Fibroblast of skin of right biceps (primary cell): ENCODE measurements at places on chromosomes 1 and 21.

DNA sequence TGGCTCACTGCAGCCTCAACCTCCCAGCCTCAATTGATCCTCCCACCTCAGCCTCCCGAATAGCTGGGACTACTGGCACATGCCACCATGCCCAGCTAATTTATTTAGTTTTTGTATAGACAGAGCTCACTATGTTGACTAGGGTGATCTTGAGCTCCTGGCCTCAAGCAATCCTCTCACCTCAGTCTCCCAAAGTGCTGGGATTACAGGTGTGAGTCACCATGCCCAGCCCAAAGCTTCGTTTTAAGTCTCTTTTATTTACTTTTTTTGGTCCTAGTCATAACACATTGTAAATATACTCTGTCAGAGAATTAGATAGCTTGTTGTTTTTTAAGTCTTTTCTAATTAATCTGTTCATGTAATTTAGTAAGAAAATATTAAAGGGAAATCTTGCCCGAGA is 42.8 kb downstream of the KCNK1 start:
- no peak for DNase-seq

DNA sequence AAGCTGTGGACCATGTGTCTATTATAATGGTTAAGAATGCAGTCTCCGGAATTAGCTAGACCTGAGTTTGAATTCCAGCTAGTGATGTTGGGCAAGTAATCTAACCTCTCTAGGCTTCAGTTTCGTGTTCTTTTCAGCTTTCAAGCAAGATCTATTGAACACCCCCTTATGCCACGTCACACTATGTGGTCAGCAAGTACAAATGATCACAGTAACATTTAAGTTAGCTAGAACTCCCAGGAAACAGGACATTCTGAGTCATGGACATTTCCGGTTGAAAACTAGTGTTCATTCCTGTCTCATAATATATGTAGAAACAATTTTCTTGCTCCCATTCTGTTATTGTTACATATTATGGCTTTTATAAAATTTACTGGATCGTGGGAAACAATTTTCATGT is 34.0 kb upstream of the NHLH2 start:
- peak; percentile 57 for DNase-seq

DNA sequence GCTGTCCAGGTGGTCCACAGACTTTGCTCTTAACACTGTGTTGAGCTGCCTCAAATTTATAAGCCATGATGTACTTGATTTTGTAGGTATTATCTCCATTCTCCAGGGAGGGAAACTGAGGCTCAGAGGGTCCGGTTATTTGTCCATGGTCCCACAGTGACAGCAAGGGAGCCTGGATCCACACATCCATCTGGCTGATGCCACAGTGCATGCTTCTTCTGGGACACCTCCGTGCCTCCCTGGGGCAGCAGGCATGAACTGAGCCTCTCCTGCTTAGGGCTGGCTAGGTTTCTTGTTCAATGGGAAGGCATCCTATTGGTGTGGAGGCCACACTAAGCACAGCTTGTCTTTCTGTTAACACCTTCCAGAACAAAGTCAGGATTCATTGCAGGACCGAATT is 317.3 kb downstream of the AJAP1 start:
- no peak for DNase-seq

GRCh38 chr1:183881387-183882131 is 76.6 kb downstream of the RGL1 start:
- peak; percentile 93 for DNase-seq

DNA sequence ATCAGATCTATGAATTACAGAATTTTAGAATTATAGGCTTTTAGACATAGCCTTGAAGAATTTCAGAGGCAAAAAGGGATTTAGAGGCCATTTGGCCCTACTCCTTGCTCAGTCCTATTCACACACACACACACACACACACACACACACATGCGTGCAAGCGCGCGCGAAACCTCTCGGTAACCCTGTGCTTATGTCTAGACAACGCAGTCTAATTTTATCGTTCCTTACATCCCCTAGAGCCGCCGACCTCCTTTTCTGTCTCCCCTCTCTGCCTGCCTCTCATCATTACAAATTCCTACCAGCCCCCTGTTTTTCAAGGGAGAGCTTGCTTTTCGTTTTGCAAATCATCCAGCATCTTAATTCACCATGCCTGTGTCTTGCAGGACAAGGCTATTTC is 252.1 kb downstream of the FOXD2 start:
- no peak for DNase-seq

- no peak for DNase-seq
These were observed 122.5 kb upstream of the CACYBP start for GRCh38 chr1:174877208-174877673.

- DNase-seq, result no peak
These were observed 50.5 kb downstream of the RASSF5 start for GRCh38 chr1:206557636-206558473.

DNA sequence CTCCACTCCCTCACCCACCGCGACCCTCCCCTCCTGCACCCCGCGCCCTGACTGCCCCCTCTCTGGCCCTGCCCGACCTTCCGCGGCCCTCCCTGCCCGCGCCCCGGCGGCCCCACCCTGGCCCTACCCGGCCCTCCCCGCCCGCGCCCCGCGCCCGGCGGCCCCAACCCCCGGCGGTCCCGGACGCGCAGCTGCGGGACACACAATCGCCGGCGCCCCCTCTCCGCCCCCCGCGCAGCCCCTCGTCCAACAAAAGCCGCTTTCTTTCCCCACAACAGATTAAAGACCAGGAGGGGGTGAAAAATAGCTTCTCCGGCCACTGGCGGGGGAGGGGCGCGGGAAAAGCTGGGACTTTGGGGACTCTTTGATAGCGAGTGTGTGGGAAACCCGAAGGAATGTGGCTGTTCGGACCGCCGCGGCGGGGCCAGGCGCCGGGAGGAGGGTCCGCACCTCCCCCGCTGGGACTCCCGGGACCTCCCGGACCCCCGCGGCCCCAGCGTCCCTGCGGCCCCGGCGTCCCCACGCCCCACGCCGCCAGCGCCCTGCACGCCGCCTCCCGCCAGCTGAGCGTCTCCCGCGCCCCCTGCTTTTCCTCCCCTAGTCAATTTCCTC is 8.8 kb upstream of the ID3 start:
- peak; percentile 56 for DNase-seq

DNA sequence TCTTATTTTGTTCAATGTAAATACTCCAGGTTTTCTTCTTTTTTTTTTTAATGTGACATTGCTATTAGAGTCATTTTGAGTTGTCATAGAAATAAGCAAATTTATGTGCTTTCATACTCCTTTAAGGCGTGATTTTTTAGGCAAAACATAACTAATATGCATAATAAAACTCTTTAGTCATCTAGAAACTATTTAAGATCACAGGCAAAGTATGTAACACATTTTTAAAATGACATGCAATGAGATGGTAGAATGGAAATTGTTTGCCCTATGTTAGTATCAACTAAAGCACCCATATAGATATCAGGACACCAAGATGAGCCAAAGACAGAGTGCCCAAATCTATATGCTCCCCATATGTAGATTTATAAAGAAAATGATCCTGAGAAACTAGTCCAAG is 41.5 kb upstream of the SGIP1 start:
- peak; percentile 54 for DNase-seq

GRCh38 chr1:36134505-36135329 is 9.7 kb upstream of the COL8A2 start:
- peak; percentile 80 for DNase-seq

DNA sequence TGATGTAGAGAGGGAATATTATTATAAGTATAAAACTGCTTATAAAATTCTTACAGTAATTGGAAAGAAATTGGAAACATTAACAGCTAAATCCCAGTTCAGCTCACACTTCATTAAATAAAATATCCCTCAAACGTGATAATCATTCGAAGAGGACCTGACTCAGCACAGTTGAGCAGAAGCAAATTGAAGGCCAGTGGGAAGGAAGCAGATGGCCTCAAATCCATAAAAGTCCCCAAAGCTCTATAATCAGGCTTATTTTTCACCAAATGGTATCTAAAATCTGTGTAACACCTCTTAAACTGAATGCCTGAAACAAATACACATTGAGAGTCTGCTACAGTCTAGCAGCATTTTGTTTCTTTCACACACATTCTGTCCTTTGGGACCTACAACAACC is 106.8 kb downstream of the TENT5C start:
- no peak for DNase-seq

- peak; percentile 97 for DNase-seq
These were observed 17.9 kb downstream of the CSRP1 start for GRCh38 chr1:201488830-201489589.

- no peak for DNase-seq
These were observed 296.8 kb downstream of the TPR start for GRCh38 chr1:186078245-186078644.

GRCh38 chr1:177753655-177754054 is 216.2 kb downstream of the SEC16B start:
- DNase-seq, result no peak

GRCh38 chr1:100969327-100969726 is 56.3 kb downstream of the DPH5 start:
- no peak for DNase-seq

DNA sequence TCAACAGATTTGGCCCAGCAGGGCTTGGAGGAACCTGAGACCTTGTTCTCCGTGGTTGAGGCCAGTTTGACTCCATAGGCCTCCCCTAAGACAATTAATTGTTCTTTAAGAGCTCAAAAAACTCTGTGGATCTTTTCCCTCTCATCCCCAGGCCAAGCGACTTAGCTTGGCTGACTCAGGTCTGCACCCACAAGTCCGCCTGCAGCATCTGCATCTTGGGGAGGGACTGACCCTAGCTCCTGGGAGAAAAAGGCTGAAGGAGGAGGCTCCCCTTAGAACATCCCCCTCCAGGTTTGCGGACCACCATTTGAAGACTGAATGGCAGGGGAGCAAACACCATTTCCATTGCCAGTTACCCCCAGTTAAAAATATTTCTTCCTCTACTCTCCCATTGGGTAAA is 1.5 kb upstream of the HES2 start:
- no peak for DNase-seq

DNA sequence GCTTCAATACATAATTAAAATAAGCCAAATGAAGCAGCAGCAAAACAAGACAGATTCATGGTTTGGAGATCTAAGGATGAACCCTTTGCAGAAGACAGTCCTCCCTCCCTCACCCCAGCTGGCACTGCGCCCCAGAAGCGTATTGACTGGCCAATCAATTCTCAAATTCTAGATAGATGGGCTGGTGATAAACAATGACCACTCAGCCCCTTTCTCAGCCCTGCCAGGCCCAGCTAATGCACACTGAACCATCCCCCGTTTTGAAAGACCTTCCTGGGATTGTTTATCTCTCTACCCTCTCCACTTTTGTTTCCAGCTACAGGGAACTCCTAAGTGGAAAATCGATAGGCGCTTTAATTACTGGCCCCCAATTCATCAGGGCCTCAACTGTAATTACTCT is 29.0 kb downstream of the TNR start:
- DNase-seq, result no peak

- DNase-seq, result no peak
These were observed 8.9 kb downstream of the CAPZA1 start for GRCh38 chr1:112628516-112628915.

DNA sequence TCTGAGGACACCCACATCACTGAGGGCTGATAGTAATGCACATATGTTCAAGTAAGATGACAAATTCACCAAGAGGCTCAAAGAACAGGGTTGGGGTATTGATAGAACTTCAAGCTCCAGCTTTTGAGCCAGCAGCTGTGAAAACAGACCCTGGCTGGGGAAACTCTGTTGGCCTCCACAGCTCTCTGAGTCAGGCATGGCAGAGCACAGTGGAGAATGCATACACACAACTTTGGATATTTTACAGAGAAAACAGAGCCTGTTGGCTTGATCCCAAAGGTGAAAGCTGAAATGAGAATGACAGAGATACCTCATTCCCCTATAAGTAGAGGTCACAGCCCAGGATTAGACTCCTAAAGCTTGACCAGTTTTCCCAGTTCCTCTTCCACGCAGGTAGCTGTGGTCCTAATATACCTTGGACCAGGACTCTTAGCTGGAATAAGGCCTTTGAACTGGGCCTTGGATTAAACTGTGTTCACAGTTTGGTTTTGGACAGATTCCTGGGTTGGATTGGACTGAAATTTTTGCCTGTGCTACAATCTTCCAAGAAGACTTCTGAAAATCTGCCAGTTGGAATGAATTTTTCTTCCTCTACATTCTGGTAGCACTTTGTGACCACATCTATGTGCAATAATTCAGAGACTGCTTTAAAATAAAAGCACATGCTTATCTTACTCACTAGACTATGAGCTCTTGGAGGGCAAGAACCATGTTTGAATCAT is 101.6 kb upstream of the HMGB4 start:
- peak; percentile 75 for DNase-seq

DNA sequence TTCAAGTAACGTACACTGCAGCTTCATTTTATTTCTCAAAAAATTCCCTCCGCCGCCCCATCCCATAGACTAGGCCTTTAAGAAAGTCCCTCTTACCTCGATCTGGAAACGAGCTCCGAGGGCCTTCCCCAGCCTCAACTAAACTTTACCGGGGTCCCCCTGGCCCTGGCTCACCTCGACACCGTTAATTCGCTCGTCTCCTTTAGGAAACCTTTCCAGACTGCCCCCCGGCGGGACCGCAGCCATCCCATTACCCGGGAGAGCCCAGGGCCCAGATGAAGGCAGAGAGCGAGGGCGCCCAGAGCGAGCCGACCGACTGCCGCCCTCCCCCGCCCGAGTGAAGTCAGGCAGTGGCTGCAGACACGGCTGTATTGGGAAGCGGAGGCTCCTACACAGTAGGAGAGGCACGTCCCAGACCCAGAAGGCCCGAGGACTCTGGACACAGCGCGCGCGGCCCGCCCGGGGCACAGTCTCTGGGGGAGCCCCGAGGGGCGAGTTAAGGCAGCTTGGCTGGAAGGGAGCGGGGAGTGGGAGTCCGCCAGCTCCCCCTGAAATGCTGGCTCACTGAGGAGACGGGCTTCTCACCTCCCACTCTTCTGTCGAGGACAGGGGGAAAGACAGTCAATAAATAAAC is 14.6 kb downstream of the SEMA6C start:
- peak; percentile 19 for DNase-seq

DNA sequence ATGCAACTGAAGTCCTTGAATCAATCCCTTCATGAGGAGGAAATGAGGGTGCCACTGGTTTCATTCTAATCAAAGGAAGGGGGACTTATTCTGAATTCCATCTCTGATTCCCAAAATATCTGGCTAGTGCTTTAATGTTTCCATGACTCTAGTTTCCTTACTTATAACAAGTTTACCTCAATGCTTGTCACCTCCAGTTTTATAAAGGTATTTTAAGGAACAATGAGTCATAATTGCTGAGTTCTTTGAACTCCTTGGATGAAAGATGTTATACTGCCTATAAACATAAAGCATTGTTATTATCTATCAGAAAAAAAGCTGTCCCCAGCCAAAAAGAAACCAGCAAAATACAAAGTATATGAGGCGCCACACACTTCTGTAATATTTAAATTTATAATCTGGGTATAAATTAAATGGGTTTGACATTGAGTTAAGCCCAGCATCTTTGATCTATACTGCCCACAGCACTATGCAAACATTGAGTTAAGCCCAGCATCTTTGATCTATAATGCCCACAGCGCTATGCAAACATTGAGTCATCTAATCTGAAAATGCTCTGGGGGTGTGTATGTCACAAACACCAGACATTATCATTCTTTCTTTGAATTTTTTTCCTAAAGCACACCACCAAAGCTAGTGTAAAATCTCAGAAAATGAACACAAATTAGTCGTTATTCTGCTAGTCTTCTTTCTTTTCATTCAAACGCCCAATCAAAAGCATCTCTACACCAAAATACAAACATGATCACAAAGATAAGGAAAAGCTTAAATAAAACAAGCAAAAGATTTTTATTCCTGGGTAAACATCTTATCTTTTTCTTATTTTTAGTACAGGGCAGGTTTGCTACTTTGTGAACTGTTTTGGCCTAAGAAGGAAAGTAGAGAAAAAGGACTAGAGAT is 11.5 kb upstream of the CXADR start:
- no peak for DNase-seq

- DNase-seq, result no peak
These were observed 91.6 kb downstream of the SCCPDH start for GRCh38 chr1:246815693-246816270.
